8988T (cell line): ENCODE measurements at places on chromosomes 16 and 17.

GRCh38 chr16:75198135-75198600 is 8.8 kb downstream of the CTRB2 start:
- DNase-seq = no peak

- no peak for DNase-seq
Observed at GRCh38 chr17:6526362-6527152, 29.8 kb downstream of the PITPNM3 start.

GRCh38 chr16:54816471-54816870 is 114.2 kb upstream of the IRX5 start:
- DNase-seq = no peak

GRCh38 chr17:73785496-73785895 is 141.3 kb upstream of the SDK2 start:
- DNase-seq = no peak

DNA sequence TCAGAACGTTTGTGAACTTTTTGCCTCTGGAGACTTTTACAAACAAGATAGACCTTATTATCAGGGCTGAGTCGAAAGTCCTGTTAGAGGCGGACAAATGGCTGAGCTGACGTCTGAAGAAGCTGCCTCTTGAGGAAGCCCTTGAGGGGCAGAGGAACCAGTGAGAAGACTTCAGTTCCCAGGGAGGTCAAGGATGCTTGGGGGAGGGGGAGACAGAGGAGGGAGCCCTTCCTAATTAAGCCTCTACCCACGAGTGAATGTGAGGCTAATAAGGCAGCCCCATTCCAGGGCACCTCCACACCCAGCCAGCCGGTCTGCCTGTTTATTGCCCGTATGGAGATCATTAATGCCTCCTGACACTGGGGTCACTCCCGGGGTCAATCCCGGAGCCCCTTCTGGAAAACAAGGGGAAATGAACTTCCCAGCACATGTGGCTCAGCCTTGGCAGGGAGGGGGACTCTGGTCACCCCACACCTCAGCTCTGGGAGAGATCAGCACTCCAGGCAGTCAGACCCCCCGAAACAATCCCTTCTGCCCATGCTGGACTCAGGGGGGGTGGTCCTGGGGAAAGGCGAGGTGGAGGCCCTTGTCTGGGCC is 9.2 kb upstream of the TBX4 start:
- DNase-seq = no peak

GRCh38 chr17:53819956-53820355 is 2.8 kb upstream of the KIF2B start:
- DNase-seq = no peak

DNA sequence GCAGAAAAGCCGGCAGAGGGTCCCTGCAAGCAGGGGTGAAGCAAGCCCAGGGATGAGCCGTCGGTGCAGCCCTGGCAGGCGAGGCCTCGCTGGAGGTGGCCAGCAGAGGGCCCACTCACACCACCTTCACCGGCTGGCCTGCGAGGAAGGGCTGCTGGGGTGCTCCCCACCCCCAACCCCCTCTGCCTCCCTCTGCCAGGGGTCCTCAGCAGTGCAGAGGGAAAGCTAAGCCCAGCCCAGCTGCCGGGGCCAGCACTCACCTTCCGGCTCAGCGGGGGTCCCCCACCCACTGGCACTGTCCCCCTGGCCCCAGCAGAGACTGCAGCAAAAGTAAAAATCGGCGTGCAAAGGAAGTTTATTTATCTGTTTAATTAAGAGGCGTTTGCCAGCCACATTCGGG is 113.4 kb downstream of the ENGASE start:
- DNase-seq = peak; percentile 93

- DNase-seq = no peak
Observed at GRCh38 chr16:20844588-20844987, 38.3 kb downstream of the REXO5 start.

DNA sequence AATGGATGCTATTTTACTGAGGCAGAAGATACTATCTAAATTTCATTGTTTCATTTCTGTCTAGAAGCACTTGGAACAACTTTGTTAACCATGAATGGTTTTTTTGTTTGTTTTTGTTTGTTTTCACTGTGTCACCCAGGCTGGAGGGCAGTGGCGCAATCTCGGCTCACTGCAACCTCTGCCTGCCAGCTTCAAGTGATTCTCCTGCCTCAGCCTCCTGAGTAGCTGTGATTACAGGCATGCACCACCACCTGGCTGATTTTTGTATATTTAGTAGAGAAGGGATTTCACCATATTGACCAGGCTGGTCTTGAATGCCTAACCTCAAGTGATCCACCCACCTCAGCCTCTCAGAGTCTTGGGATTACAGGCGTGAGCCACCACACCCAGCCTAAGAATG is 40.5 kb downstream of the ABHD15 start:
- no peak for DNase-seq

GRCh38 chr16:56321571-56321970 is 103.8 kb downstream of the AMFR start:
- DNase-seq = no peak

DNA sequence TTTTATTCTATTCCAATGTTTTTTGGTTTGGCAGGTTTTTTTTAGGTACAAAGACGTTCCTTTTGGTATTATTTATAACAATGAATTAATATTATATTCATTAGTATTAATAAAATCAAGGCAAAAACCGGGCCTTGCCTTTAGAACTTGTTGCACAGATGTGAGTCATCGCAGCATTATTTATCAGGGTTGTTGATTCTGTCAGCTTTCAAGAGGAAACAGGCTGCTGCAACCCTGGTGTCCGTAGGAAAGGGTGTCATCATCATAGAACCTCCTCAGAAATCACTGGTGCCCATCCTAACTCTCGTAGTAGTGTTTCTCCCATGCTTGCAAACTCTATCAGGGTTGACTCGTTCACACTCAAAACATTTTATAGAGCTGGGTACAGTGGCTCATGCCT is 10.2 kb upstream of the LRRC37B start:
- no peak for DNase-seq

DNA sequence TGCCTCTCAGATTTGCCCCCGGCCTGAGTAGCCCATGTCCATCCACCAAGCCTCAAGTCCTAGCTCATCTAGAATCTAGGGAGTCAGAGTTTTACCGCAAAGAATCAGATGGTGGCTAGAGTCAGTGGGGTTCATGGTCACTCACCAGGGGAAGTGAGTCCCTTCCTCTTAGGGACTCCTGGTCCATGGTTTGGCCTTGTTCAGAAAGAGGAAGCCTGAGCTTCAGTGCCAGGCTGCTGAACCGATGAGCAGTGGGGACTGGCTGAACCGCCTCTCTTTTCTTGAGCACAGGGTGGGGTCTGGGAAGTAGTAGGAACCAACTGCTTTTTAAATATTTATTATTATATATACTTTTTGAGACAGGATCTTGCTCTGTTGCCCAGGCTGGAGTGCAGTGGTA is 160.3 kb downstream of the NTN1 start:
- no peak for DNase-seq

- no peak for DNase-seq
Observed at GRCh38 chr17:62692721-62693431, 65.4 kb downstream of the MRC2 start.

DNA sequence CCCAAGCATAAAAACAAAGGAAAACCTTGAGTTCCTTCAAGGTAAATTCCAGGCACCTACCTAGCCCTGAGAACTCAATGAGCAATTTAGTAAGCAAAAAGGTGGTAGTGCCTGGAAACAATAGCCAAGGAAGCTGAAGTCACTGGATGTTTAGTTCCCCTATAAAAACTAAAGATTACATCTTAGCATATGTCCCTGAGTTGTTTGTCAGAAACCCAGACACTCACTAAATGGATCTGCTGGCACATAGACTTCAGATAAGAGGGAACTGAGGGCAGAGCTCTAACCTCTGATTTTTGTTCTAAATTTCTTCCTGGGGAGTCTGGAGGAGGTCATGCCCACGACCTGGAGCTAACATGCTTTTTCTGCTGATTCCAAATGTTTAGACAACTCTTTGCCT is 532.8 kb upstream of the SALL1 start:
- no peak for DNase-seq

DNA sequence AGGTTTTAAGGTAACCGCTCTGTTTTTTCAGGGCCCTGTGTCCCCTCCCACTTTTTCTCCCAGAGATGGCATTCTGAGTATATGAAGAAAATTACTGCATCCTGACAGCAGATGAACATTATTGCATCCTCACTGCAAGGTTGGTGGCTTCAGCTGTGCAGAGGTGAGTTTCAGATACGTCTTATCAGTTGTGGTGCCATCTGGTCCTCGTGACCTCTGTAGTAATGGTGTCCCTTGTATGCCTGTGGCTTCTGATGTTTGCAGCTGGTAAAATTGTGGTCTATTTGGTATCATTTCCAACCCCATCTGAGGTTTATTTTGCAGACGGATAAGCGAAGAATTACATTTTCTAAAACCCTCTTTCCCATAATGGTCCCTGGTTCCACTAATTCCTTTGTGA is 417.0 kb downstream of the HS3ST3B1 start:
- no peak for DNase-seq
